ENCODE measurements at places on chromosomes 6 and 20. TPM values are rescaled to one million over a fixed set of nuclear protein-coding genes. Genes with fewer than 3 reads are reported as not detected.

- no peak overlapping the region for H3K4me3 ChIP-seq
- no peak overlapping the region for H3K27ac ChIP-seq
- no peaks in the 10 kb centered on the region for H3K27me3 ChIP-seq
- DNase-seq: no peak
- H3K4me1 ChIP-seq: peaks cover 2% of the 10 kb centered on the region
Measured at GRCh38 chr6:139334806-139335446, 39.5 kb downstream of the CITED2 start.

GABRR1 gene
- total RNA-seq: not detected

PHACTR1 gene
- total RNA-seq: 0.32 TPM

NKX2-2 gene
- not detected for total RNA-seq

MACROD2 gene
- not detected for total RNA-seq

DNA sequence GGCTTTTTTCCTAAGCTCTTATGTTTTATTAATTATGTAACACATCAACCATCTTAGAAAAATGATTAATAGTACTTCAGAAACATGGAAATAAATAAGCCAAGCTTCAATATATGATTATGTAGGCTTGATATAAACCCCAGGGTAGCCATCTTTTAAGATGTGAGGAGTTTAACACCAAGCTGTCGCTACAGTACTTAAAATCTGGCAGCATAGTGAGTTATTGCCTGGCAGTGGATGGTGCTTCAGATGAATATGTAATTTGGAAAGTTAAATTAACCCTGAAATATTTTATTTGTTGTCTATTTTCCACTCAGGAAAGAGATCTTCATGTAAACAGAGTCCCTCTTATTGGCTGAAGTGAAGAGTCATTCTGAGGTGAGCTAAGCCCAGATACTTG, 339.0 kb upstream of the ZFP64 start:
- DNase-seq: no peak
- H3K4me1 ChIP-seq: no peaks in the 10 kb centered on the region
- no peaks in the 10 kb centered on the region for H3K27me3 ChIP-seq
- no peak overlapping the region for H3K27ac ChIP-seq
- H3K36me3 ChIP-seq: no peaks in the 10 kb centered on the region

TREML1 gene
- total RNA-seq: not detected

DNA sequence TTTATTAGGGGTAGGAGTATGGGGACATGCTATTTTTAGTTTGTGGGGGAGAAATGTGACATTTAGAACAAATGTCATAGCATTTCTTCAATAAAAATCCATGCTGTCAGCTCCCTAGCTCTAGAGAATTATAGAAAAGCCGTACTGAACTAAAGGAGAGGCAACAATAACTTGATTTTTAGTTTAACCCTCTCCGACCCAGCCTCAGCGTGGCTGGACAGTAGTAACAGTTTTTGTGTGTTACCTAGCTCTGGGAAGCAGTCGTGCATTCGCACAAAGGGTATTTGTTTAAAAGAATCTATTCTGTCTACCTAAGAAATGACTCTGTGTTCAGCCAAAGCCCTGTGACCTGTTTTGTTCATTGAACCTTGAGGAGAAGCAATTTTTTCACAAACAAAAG, 442.4 kb upstream of the SOX4 start:
- H3K4me1 ChIP-seq: no peaks in the 10 kb centered on the region
- no peaks in the 10 kb centered on the region for H3K36me3 ChIP-seq
- no peak overlapping the region for H3K27ac ChIP-seq
- H3K4me3 ChIP-seq: no peak overlapping the region

DNA sequence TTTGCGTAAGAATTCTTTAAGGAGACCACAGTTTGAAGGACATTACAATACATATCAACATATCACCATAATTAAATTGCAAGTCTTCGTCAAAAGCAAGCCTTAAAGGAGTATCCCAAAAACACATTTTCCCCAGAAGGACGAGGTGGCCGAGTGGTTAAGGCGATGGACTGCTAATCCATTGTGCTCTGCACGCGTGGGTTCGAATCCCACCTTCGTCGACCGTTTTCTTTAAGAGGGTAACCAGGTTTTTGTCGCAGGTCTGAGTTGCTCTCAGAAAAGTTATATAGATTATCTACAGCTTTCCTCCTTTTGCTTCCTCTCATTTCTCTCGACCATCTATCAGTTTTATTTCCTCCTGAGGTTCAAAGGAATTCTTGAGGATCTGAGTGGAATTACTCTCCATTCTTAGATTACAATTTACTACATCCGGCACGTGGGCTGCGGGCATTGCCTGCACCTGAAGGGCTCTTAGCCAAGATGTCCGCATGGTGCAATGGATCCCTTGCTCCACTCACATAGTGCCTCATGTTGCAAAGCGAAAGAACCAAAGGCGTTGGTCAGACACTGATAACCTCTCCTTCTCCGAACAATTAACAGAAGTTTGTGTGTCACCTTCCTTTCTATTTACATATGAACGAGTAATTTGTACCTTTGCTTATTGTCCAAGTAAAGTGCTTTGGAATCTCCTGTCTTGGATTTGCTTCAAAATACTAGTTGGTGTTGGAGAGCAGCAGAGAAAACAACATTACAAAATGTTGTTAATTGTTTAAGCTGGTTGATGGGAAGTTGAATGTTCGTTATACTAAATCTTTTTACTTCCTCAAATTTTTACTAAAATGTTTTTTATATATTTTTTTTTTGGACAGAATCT, 14.0 kb downstream of the POM121L2 start:
- no peak for DNase-seq
- H3K27me3 ChIP-seq: peaks cover 72% of the 10 kb centered on the region
- H3K27ac ChIP-seq: no peak overlapping the region
- H3K4me3 ChIP-seq: no peak overlapping the region
- H3K36me3 ChIP-seq: peaks cover 9% of the 10 kb centered on the region

DNA sequence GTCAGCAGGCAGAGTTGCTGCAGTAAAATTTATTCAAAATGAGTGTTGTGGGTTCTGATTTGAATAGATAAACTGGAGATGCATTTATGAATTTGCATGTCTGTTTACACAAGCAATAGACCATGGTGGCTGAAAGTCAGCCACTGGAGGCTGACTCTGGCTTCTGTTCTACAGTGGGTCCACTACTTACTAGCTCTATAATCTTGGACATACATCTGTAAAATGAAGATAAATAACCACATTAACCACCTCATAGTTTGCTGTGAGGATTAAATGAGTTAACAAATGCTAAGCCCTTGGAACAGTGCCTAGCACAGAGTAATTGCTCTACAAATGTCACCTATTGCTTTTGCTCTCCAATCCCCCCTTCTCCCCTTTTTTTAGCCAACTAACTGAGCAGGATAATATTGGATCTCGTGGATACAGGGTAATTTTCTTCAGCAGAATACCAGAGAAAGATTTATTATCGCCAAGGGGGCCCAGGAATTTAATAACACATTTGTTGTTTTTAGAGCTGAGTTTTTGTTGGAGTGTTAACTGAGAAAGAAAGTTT, 1.4 kb upstream of the PM20D2 start:
- peaks cover 37% of the 10 kb centered on the region for H3K4me1 ChIP-seq
- H3K36me3 ChIP-seq: peaks cover 14% of the 10 kb centered on the region
- no peak for DNase-seq
- H3K27me3 ChIP-seq: peaks cover 5% of the 10 kb centered on the region
- H3K27ac ChIP-seq: no peak overlapping the region

- H3K27me3 ChIP-seq: peaks cover 66% of the 10 kb centered on the region
- H3K27ac ChIP-seq: peak within 1 kb of the TSS; percentile 46
- DNase-seq: no peak
- no peaks in the 10 kb centered on the region for H3K36me3 ChIP-seq
- peaks cover 7% of the 10 kb centered on the region for H3K4me1 ChIP-seq
- peak within 1 kb of the TSS; percentile 69 for H3K4me3 ChIP-seq
Measured at GRCh38 chr6:5084781-5085647, at the start of gene PPP1R3G. TSS of gene PPP1R3G (plus strand) at chr6:5085341. CDS start at chr6:5085486, 145 bp downstream.

HLA-DOA gene
- total RNA-seq: 1.6 TPM

GRCh38 chr6:168118935-168119334, 39.9 kb upstream of the FRMD1 start:
- no peak for DNase-seq
- no peak overlapping the region for H3K4me3 ChIP-seq
- H3K27ac ChIP-seq: no peak overlapping the region
- H3K4me1 ChIP-seq: no peaks in the 10 kb centered on the region
- no peaks in the 10 kb centered on the region for H3K36me3 ChIP-seq

DNA sequence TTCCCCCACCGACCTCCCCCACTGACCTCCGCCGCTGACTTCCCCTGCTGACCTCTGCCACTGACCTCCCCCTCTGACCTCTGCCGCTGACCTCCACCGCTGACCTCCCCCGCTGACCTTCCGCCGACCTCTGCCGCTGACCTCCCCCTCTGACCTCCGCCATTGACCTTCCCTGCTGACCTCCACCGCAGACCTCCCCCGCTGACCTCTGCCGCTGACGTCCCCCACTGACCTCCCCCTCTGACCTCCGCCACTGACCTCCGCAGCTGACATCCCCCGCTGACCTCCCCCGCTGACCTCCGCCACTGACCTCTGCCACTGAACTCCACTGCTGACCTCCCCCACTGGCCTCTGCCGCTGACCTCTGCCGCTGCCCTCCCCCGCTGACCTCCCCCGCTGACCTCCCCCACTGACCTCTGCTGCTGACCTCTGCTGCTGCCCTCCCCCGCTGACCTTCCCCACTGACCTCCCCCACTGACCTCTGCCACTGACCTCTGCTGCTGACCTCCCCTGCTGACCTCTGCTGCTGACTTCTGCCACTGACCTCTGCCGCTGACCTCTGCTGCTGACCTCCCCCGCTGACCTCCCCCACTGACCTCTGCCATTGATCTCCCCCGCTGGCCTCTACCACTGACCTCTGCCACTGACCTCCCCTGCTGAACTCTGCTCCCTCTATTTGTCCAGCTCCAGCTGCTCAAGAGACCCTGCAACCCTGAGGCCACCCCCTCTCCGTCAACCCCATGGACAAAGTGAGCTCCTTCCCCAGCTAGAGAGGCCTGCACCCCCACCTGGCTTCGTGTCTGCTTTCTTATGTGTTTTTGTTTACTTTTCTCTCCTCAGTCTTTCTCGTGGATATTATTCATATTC, 91.4 kb upstream of the AFDN start:
- H3K36me3 ChIP-seq: no peaks in the 10 kb centered on the region
- H3K4me3 ChIP-seq: no peak overlapping the region
- DNase-seq: no peak

ENPP1 gene
- total RNA-seq: 0.10 TPM

GRCh38 chr6:165575158-165575549, 87.9 kb downstream of the PDE10A start:
- H3K27ac ChIP-seq: no peak overlapping the region
- H3K36me3 ChIP-seq: no peaks in the 10 kb centered on the region
- no peak for DNase-seq
- no peak overlapping the region for H3K4me3 ChIP-seq

GRCh38 chr20:4342609-4343008, 327.3 kb upstream of the RNF24 start:
- no peaks in the 10 kb centered on the region for H3K4me1 ChIP-seq
- peaks cover 45% of the 10 kb centered on the region for H3K27me3 ChIP-seq
- no peak for DNase-seq
- H3K4me3 ChIP-seq: no peak overlapping the region
- H3K27ac ChIP-seq: no peak overlapping the region
- no peaks in the 10 kb centered on the region for H3K36me3 ChIP-seq

- no peak for DNase-seq
- H3K4me1 ChIP-seq: peaks cover 4% of the 10 kb centered on the region
- no peaks in the 10 kb centered on the region for H3K27me3 ChIP-seq
- H3K4me3 ChIP-seq: no peak overlapping the region
- H3K27ac ChIP-seq: no peak overlapping the region
Measured at GRCh38 chr6:37480118-37480736, 19.5 kb downstream of the CCDC167 start.

GRCh38 chr6:81770381-81770780, 17.9 kb upstream of the TENT5A start:
- H3K36me3 ChIP-seq: no peaks in the 10 kb centered on the region
- no peak overlapping the region for H3K4me3 ChIP-seq
- peaks cover 5% of the 10 kb centered on the region for H3K27me3 ChIP-seq
- no peak overlapping the region for H3K27ac ChIP-seq

DNA sequence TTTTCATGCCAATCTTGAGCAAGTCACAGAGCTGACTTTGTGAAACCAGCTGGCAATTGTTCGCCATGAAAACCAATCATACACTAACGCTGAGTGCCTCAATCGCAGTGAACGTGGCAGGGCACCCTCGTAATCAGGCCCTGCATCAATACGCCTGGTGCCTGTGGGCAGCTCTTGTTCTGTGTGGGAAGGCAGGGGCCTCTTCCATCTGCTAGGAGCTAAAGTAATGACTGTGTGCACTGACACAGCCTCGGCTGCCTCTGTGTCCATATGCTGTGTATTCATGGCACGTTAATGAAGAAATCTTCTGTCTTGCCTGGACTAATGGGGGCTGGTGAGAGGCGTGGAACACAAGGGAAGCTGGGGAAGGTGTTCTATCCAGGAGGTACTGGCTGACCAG, 27.8 kb upstream of the SYNDIG1 start:
- H3K4me1 ChIP-seq: no peaks in the 10 kb centered on the region
- no peaks in the 10 kb centered on the region for H3K36me3 ChIP-seq
- H3K27me3 ChIP-seq: peaks cover 3% of the 10 kb centered on the region

DNA sequence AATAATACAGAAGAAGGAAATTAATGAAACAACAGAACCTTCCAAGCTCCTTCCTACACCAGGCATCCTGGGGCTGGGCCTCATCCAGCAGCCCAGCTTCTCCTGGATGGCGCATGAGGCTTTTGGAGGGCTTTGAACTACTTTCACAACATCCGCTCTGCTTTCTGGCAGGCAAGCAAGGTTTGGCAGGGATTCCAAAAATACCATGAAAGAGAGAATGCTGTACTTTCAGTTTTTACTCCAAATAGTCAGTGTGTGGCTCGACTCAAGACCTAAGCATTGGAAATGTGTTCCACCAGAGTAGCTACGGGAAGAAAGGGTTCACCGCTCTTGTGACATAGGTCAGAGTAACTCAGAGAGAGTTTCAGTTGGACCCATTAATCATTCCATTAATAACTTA, 125.4 kb downstream of the OPRM1 start:
- no peak overlapping the region for H3K4me3 ChIP-seq
- DNase-seq: no peak
- H3K27ac ChIP-seq: no peak overlapping the region
- H3K27me3 ChIP-seq: no peaks in the 10 kb centered on the region

- H3K36me3 ChIP-seq: no peaks in the 10 kb centered on the region
- H3K4me3 ChIP-seq: no peak overlapping the region
- H3K27ac ChIP-seq: no peak overlapping the region
- H3K27me3 ChIP-seq: no peaks in the 10 kb centered on the region
Measured at GRCh38 chr20:52963131-52963530, 9.0 kb upstream of the TSHZ2 start.

- H3K27me3 ChIP-seq: no peaks in the 10 kb centered on the region
- H3K36me3 ChIP-seq: no peaks in the 10 kb centered on the region
- H3K4me1 ChIP-seq: no peaks in the 10 kb centered on the region
- H3K27ac ChIP-seq: no peak overlapping the region
- no peak overlapping the region for H3K4me3 ChIP-seq
- no peak for DNase-seq
Measured at GRCh38 chr20:39429726-39430125, 467.6 kb downstream of the DHX35 start.

GRCh38 chr6:45132658-45133294, 195.4 kb upstream of the RUNX2 start:
- no peak for DNase-seq
- H3K27ac ChIP-seq: no peak overlapping the region
- peaks cover 3% of the 10 kb centered on the region for H3K27me3 ChIP-seq
- no peak overlapping the region for H3K4me3 ChIP-seq

LRRC1 gene
- total RNA-seq: 3.6 TPM

DPPA5 gene
- not detected for total RNA-seq

All from activated CD4-positive, alpha-beta T cell treated with anti-CD3 and anti-CD28 coated beads, Interleukin-2, amount 10 ng/mL, durations not matched to agents 7 days and 5 days (primary cell).